ENCODE measurements at places on chromosomes 16 and 17.

- DNase-seq, result peak; percentile 62
These were observed 81.1 kb downstream of the ANKRD11 start for GRCh38 chr16:89409161-89409711.

GRCh38 chr17:45759761-45760160 is 24.4 kb upstream of the CRHR1 start:
- DNase-seq, result no peak

- DNase-seq, result no peak
These were observed 11.6 kb upstream of the CES4A start for GRCh38 chr16:66976746-66977145.

- DNase-seq, result no peak
These were observed 2.1 kb upstream of the SEPTIN12 start for GRCh38 chr16:4790261-4790660.

- no peak for DNase-seq
These were observed 5.5 kb upstream of the C16orf96 start for GRCh38 chr16:4550591-4550990.

DNA sequence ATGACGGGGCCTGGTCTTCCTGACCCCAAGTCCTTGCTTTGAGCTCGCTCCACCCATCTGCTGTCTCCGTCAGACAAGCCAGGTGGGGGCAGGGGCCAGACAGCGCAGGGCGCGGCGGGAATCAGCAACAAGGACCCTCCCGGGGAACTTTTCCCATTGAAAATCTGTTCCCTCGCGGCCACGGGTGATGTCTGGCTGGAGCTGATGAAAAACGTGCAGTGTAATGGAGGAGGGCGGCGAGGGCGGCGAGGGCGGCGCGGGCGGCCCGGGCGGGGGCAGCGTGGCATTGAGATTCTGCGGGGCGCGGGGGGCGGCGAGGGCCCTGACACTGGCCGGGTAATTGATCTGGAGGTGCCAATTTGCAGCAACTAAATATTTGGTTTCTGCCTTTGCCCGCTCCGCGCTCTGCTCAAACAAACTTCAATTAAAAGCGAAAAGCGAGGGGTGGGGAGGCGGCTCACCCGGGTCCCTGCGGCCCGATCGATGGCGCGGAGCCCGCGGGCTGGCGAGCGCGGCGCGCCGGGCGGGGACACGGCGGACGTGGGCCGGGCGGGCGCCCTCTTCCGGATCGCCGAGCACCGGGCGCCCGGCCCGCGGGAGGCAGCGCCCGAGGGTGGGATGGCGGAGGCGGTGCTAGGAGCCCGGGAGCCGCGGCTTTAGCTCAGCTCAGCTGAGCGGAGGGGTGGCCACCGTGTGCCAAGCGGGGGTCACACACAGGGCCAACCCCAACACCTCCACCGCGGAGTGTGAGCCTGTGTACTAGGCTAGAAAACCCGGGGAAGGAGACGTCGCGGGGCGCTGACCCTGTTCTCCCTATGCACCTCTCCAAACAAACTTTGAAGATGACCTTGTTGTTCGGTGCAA is 32.4 kb downstream of the DCAKD start:
- DNase-seq, result peak; percentile 19

GRCh38 chr16:38941-39892 is 14.2 kb downstream of the POLR3K start:
- DNase-seq, result no peak

GRCh38 chr16:12907670-12908233 is 6.4 kb downstream of the SHISA9 start:
- no peak for DNase-seq

Data from stimulated activated naive CD4-positive, alpha-beta T cell (primary cell).